Stimulated activated CD8-positive, alpha-beta memory T cell treated with anti-CD3 and anti-CD28 coated beads, Interleukin-4, amount 100 ng/mL, for 1 hour (primary cell): ENCODE measurements at places on chromosomes 6 and 20.

DNA sequence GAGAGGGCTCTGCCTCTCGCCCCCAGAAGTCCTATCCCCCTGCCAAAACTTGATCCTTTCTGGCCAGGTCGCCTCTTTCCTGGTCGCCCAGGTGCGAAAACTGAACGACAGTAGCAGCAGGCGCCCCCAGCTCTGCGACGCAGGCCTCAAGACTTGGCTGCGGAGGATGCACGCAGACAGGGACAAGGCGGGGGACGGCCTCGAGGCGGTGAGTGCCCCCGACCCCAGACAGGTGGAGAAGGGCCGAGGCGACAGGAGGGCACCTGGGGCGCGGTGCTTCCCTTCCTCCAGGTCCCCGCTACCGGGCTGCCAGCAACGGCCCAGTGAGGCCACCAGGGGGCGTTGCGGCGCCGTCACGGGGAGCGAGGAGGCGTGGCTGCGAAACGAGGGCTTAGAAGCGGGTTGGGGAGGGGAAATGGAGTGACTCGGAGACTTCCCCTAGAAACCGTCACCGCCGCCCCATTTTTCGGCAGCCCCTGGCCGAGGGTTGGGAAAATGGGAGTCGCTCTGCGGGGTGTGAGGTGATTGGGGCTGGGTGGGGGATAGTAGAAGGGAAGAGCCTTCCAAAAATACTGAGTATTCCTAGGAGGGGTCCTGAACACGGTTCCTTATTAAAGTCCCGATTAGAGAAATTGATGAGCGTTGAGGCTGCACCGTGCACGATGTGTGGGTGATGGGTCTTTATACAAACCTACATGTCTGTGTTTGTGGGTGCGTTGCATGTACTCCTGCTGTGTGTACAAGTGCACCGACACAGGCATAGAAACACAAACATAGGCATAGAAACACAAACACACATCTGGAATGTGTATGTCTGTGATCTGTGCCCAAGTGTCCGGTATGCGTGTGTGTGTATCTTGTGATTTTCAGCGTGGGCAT lies 44.6 kb downstream of the ARHGAP40 start:
- peak; percentile 83 for DNase-seq

GRCh38 chr20:47748823-47749222 lies 36.5 kb downstream of the SULF2 start:
- DNase-seq = no peak

- no peak for DNase-seq
Measured at GRCh38 chr20:43744966-43745730, 18.3 kb upstream of the GTSF1L start.

- DNase-seq = no peak
Measured at GRCh38 chr20:45863543-45864470, 6.4 kb downstream of the ZSWIM3 start.

DNA sequence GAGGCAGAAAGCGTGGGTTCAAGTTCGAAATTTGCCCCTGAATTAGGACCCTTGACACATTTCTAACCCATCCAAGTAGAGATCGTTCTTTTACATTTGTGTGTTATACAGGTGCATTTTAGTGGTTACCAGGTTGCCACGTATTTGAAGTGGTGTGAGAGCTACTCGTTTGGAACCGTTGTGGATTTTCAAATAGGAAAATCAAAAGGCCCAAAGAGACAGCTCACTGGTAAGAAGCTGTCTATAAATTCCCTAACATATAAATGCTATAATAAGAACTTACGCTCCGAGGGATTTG lies 1.6 kb upstream of the REV3L start:
- no peak for DNase-seq
